ENCODE measurements at places on chromosomes 3 and 15.

DNA sequence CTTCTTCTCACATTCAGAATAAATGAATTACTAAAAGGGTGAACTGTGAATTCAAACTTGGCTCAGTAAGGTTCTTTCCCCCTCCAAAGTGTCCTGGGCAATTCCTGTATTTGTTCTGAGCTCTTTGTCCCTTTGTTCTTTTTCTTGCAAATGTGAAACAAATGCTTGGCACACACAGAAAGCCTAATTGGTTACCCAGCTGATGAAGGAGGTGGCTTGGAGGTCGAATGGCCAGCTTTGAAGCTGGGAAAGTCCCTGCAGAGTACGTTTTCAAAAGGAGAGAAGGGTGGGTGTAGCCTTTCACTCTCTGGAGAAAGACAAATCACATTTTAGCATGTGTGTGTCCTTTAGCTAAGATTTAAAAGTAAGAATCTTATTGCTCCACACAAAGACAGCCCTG is 154.4 kb downstream of the PEX5L start:
- DNase-seq: no peak

DNA sequence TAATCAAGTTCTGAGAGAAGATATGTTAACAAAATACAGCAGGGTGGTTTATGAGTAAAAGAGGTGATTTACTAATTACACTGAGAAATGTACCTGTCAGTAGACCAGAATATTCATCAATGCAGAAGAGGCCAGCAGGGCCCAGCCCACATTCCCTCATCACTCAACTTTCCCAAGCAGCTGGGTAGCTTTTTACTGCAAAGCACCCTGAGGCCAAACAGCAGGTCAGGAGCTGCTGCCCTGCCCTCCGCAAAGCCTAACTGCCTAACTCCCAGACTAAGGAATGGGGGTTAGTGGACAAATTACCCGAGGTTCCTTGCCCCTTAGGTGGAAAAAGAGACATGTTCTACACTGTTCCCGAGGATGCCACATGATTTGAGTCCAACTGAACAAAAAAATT is 108.2 kb downstream of the TBL1XR1 start:
- DNase-seq: no peak

DNA sequence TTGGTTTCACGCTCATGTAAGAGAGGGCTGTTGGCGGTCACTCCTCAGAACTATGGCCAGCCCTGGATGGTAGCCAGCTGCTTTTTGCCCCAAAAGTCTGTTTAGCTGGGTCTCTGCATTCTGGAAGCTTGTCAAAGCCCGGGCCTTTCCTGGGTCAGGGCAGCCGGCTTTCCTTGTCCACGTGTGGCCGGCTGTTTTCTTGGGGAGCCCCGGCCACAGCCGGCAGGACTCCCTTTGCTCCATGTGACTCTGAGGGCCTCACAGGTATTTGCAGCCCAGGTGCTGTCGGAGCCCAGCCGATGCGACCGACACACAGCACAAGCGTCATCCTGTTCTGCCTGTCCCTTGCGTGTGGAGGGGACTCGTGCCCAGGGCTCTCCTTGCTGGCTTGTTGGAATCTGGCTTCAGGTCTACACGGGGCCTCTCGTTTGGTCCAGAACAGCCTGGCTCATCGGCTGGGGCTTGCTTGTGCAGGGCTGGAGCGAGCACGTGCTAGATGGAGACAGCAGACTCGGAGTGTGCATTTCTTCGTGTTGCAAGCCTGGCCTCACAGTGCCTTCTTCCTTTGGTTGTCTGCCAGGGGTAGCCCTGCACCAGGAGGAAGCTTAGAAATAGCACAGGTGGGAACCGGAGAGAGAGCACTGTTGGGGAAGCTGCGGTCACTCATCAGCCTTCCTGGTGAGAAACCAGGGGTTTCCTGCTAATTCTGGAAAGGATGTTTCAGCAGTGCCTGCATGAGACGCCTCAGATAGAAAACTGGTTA is 51.5 kb downstream of the PGPEP1L start:
- DNase-seq: no peak

DNA sequence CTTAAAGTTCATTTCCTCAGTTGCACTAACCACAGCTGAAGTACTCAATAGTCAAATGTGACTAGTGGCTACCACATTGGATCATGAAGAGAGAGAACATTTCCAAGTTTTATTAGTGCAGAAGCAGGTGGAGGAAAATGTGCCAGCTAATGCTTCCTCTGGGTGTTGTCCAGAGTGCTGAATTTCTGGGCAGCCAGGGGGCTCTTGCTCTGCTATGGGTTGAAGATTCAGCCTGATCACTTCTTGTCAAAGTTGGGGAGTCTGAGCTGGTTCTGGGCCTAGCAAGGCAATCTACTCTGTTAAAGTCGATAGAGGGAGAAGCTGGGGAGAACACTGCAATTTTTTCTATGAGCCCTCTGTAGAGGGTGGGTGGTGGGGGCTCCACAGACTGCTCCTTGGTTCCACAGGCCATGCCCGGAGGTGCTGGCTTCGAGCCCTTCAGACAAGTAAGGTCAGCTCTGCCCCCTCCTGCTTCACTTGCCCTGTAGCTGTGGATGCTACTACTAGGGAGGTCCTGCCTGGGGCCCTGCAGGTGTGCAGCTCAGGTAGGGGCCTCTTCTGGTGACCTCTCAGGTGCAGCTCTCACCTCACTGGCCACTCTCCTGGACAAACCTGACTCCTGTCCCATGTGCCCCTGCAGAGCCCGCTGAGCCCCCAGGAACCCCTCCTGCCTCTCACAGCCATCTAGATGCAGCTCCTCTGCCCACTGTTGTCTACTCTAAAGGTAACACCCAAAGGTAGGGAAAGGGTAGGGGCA is 8.2 kb downstream of the ALG3 start:
- no peak for DNase-seq

DNA sequence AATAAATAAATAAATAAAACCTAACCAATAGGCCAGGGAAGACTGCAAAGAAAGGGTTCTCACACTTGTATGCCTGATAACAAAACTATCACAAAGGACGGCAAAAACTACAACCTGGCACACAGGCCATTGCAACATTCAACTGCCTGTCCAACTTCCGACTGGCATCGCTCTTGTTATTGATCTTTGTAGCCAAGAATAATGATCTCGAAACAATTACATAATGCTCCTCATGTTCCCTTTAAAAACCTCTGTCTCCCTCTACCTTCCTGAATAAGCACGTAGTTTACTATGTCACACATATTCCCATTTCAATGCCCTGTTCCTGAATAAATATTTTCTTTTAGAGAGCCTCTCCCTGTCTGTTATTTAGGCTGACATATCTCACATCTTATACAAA is 74.3 kb downstream of the B3GNT5 start:
- no peak for DNase-seq

DNA sequence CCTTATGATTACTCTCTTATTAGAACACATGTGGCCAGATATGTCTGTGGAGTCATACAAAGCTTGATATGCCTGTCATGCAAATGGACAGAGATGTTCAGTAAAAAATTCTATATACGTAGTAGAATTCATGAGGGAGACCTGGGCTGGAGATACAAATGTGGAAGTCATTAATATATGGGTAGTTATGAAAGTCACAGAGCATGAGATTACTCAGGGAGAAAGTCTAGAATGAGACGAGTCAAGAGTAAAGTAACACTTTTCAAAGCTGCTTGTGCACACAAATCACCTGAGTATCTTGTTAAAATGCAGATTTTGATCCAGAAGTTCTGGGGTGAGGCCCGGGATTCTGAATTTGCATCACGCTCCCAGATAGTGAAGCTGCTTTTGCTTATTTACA is 28.4 kb downstream of the OXSM start:
- DNase-seq: no peak

DNA sequence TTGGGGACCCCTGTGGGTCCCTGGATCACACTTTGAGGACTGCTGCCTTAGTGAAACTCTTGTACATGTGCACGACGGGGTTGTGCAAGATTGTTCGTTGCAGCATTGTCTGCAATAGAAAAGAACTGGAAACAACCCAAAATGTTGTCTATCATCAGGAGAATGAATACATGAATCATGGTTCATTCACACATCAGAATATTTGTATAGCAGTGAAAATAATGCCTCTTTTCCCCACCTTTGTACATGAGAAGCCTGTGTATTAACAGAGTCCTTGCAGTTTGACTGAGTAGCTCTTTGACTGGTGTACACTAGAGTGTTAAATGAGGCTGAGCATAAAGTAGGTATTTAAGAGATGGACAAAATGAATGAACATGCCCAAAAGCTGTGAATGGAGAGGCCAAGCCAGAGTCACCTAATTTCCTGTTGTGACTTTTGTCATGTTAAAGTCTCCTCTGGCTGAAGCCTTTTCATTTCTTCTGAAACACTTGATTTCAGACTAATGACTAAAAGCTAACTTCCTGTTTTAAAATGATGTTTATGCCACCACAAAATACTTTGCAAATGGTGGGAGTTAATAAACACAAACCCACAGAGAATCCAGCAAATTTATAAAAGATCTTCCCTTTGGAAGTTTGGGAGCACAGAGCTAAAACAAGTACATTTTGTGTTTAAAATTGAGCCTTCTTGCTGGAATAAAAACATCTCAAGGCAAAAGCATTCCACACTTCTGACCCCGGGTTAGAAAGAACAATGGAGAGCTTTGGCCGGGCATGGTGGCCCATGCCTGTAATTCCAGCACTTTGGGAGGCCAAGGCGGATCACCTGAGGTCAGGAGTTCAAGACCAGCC is 20.6 kb upstream of the USP3 start:
- no peak for DNase-seq

GRCh38 chr3:12719984-12720898 is 38.8 kb downstream of the TMEM40 start:
- DNase-seq: no peak

GRCh38 chr3:148233403-148233802 is 464.3 kb upstream of the AGTR1 start:
- no peak for DNase-seq

GRCh38 chr15:97903971-97904572 is 56.4 kb upstream of the ARRDC4 start:
- no peak for DNase-seq
